Stimulated activated CD8-positive, alpha-beta memory T cell treated with anti-CD3 and anti-CD28 coated beads, Interleukin-7, amount 100 ng/mL, for 1 hour (primary cell): ENCODE measurements at places on chromosomes 1 and 21.

- no peak for DNase-seq
These were observed 15.3 kb upstream of the MYOM3 start for GRCh38 chr1:24127134-24127800.

- DNase-seq: no peak
These were observed 296.9 kb upstream of the RUNX1 start for GRCh38 chr21:35345954-35346353.

DNA sequence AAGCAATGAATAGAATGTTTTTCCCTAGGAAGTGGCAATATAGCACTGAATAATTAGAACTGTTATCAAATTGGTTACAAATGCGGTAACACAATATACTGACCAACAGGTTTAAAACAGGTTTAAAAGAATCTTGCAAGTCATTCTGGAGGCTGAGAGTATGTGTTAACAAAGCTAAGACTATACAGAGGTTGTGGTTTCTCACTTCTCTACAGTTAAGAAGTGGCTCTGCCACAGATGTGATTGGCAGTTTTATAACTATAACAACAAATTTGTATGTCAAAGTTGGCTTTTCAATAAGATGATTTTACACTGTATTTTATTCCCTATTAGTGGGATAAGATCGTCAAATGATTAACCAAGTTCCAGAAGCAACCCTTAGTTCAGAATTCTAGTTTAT is 7.1 kb downstream of the ANGEL2 start:
- DNase-seq: no peak

- DNase-seq: no peak
These were observed 2.9 kb upstream of the CLSTN1 start for GRCh38 chr1:9826616-9827015.

DNA sequence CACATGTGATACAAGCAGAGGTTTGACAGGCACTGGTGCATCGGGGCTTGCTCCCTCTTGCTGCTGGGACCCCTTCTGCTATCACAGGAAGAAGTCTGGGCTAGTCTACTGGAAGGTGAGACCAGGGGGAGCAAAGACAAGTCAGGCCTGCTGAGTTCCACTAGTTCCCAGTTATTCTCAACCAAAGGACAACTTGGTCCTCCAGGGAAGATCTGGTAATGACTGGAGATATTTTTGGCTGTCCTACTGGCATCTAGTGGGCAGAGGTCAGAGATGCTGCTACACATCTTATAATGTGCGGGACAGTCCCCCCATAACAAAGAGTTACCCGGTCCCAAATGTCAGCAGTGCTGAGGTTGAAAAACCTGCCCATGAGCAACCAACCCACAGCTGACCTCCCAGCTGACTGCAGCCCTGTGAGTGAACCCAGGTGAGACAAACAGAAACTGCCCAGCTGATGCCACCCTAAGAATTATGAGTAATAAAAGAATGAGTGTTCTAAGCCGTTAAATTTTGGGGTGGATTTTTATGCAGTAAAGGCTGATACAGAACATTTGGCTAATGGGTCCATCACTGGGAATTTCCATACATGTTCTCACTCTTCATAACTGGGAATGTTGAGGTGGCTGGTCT is 71.6 kb downstream of the NENF start:
- no peak for DNase-seq

GRCh38 chr1:22685591-22686059 is 25.0 kb upstream of the EPHB2 start:
- no peak for DNase-seq

DNA sequence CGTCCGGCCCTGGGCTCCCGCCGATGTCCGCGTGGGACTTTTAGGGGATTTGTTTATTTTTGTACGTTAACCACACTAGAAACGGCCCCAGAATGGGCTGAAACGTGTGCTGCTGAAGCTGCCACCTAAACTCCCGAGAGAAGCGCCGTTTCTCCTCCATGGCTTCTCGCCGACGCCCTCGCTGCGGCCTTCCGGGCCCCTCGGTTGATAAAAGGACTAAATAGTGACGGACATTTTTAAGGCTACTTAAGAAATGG is 678 bp upstream of the PTTG1IP start:
- DNase-seq: no peak

DNA sequence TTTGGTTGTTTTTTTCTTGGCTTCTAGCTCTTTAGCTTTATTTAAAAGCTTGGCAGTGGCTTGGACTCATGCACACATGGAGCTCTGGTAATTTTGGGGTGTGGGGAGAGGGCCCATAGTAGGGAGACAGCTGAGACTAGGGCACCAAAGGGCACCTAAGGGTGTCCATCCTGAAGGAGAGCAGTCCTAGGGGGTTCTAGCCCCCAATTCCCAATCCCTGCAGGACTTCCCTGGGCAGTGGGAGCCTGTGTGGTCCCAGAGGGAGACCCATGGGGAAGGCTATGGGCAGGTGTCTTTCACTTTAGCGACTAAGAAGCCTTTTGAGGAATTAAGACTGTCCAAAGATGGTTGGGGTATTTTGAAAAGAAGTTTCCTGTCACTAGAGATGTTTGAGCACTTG is 6.9 kb downstream of the CYP4B1 start:
- no peak for DNase-seq
